ENCODE measurements at places on chromosomes 7 and 10.

DNA sequence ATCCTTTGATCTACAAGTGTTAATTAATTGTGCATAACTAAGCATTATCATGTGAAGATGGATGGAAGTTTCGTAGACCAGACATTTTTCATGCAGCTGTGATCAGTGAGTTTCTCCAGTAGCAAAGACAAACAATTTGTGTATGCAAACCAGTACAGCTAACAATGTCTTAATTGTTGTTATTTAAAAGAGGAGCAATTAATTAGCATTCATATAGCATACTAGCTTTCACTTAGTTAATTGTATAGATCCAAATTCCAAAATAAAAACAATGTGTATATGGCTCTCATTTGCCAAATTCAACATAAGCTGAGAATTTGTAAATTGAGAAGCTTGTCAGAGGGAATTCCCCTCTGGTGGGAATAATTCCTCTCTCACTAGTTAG, 22.6 kb upstream of the PRKCQ start:
- no peak for DNase-seq

- no peak for DNase-seq
Observed at GRCh38 chr10:52040486-52040885, 273.6 kb upstream of the DKK1 start.

GRCh38 chr7:41336455-41336952, 366.4 kb downstream of the INHBA start:
- no peak for DNase-seq

DNA sequence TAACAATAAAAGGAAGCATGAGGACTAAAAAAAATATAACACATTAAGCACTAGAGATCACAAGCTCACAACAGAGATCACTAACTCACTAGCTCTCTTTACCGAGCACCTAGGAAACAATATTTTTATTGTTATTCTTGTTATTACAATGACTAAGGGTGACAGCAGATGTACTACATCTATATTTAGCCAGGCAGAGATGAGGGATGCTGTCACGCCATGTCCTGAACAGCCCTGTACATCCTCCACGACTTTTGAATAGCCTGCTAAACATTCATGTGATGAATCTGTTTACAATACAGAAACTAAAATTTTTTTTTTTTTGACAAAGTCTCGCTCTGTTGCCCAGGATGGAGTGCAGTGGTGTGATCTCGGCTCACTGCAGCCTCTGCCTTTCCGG, 22.7 kb downstream of the FAM133B start:
- DNase-seq: no peak

- no peak for DNase-seq
Observed at GRCh38 chr7:10343108-10343507, 630.6 kb upstream of the PHF14 start.

GRCh38 chr10:51786016-51786683, 86.8 kb upstream of the CSTF2T start:
- DNase-seq: no peak

- DNase-seq: no peak
Observed at GRCh38 chr7:41911792-41912191, 208.9 kb upstream of the INHBA start.

GRCh38 chr10:107022600-107023354, 141.7 kb downstream of the SORCS1 start:
- no peak for DNase-seq

- DNase-seq: no peak
Observed at GRCh38 chr10:133442191-133442966, 11.4 kb upstream of the SCART1 start.

DNA sequence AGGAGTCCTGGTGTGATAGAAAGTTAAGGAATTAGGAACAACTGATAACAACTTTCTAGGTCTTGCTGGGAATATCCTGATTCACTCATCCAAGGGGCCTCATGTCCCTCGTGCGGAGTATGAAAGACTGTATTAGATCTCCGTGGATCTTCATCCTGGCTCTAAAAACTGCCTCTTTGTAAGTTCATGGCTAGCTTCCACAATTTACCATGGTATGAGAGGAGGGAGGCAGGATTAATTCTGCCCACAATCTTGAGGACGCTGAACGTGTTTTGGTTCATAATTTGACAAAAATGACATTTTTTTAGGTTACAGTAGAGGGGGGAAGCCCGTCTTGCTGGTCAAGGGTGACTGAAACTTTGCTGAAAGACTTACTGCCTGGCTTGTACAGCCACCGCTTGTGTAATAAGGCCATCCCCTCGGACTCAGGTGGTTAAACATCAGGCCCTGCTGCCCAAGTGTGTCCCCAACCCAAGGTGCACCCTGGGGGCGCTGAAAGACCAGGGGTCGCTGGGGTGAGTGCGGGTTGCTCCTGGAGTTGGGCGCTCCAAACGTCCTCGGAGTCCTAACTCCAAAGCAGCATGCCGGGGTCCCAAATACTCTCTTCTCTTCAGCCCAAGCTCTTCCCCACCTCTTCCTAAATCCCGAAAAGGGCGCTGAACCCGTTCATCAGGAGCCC, 733 bp downstream of the HIBADH start:
- peak; percentile 52 for DNase-seq

- no peak for DNase-seq
Observed at GRCh38 chr7:67346126-67346525, 349.5 kb downstream of the TYW1 start.

GRCh38 chr7:128860158-128861073, 2.2 kb upstream of the ATP6V1F start:
- peak; percentile 45 for DNase-seq

DNA sequence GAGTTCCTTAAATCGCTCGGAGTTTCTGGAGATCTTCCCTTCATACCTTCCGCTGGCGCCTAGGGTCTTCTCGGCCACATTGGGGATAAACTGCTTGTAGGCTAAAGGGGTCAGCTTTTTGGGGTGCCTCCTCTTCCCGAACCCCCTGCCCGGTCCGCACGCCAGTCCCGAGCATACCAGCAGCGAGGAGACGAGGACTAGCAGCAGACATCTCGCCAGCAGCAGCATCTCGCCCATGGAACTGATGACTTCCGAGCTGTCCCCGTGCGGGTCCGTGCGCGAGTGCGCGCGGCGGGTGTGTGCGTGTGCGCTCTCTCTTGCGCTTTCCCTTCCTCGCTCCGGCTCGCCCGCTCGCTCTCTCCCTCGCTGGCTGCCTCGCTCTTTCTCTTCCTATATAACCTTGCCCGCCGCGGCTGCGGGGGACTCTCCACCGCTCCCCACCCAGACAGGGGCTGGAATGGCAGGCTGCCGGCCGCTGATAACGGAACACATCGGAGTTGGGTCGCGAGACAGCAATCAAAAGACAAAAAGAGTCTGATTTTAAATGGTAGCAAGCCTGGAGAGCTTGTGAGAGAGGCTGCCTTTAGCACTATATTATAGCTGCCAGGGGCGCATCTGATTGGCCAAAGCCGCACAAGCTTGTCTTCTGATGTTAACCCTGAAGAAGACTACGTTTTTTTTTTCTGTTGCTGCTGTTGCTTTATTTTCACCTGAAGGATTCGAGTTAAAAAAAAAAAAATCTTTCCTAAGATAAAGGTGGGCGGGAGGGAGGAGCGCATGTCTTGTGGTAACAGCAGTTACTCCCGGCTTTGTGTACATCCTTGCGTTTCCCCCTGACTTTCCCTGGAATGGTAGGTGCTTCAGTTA, at the start of gene SHH:
SHH (minus strand) TSS at position 569 of the 867 bp plus-strand sequence; CDS start at position 228, 341 bp downstream.
- no peak for DNase-seq

- peak; percentile 68 for DNase-seq
Observed at GRCh38 chr7:74230446-74231231, 20.8 kb downstream of the LAT2 start.

GRCh38 chr10:69486922-69487730, 35.9 kb downstream of the TSPAN15 start:
- no peak for DNase-seq

DNA sequence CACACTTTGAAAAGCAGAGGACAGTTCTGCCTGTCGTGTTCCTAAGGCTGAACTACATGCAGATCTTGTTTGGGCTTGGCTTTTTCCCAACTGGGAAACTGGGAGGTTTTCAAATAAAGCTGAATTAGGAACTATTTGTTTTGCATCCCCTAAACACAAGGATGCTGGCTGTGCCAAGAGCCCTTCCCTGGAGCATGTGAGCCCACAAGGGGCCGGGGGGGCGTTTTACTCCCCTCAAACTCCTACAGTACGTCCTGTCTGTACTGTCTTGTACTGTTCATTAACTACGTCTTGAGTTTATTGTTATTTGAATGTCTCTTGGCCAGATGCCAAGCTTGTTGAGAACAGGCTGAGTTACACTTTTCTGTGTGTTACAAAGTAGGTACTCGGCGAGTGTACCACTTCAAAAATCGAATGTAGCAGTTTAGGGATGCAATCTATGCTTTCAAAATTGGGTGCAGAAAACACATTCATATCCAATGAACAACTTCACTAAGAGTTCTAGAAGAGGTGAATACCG, 94.9 kb downstream of the GFRA1 start:
- DNase-seq: no peak

- DNase-seq: no peak
Observed at GRCh38 chr7:41967156-41967555, 264.3 kb upstream of the INHBA start.

DNA sequence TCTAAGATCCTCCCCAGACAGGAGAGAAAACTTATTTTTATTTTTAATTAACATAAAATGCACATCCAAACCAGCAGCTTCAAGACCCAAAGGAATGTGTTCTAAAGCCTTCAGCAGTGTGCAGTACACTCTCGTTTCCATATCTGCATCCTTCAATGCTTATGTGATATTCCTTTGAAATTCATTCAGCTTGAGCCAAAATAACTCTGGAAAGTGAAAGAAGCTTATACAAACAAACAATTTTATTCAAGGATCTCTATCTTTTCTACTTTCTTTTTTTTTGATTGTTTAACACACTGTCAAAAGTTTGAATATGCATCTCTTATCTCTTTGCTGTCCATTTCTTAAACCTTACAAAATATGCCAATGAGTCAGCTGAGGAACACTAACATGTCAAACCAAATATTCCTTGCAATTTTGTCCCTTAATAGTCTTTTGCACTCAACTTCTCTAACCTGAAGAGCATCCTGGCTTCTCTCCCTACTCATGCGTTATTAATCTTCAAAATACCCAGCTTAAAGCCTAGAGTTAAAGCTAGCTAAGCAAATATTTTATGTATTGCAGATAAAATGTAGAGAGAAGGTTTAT, 124.3 kb downstream of the THSD7A start:
- DNase-seq: no peak

- DNase-seq: no peak
Observed at GRCh38 chr7:25858525-25859411, 293.2 kb upstream of the NFE2L3 start.

All from OCI-LY7 (cell line).